ENCODE measurements at places on chromosomes 7 and 10.

DNA sequence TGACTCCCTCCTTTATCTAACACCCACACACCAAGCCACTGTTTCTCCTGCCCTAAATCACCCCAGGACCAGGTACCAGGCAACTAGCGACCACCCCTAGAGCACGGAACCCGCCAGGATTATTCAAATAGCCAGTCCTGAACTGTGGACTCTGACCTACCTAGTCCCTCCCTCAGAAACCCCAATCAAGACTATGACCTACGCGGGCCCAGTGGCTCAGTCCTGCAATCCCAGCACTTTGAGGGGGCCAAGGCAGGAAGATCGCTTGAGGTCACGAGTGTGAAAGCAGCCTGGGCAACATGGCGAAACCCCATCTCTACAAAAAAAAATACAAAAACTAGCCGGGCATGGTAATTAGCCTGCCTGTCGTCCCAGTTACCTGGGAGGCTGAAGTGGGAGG, 232.8 kb upstream of the FOXK1 start:
- no peak for DNase-seq
- no peak overlapping the region for H3K4me3 ChIP-seq
- no peaks in the 10 kb centered on the region for H3K36me3 ChIP-seq
- no peaks in the 10 kb centered on the region for H3K4me1 ChIP-seq

DNA sequence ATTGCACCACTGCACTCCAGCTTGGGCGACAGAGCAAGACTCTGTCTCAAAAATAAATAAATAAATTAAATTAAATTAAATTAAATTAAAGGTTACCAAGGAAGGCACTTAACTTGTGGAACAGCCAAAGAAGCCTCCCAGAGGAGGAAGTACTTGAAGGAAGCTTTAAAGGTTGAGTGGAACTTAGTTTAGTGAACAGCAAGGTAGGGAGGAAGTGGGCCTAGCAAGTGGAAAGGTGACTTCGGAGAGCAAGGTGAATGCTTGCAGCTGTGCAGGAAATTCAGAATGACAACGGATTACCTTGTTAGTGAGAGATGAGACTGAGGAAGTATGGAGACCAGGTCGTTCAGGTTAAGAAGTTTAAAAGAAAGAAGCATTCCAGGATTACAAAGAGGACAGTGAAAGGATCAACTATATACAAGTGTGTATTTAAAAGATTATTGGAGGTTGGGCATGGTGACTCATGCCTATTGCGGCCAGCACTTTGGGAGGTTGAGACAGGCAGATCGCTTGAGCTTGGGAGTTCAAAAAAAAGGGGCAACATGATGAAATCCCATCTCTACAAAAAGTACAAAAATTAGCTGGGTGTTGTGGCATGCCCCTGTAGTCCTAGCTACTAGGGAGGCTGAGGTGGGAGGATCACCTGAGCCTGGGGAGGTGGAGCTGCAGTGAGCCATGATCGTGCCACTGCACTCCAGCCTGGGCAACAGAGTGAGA, 12.8 kb upstream of the RPEL1 start:
- no peak overlapping the region for H3K4me3 ChIP-seq
- no peaks in the 10 kb centered on the region for H3K27me3 ChIP-seq
- H3K36me3 ChIP-seq, result no peaks in the 10 kb centered on the region
- no peak overlapping the region for H3K27ac ChIP-seq

GRCh38 chr7:47572094-47572445, 9.8 kb downstream of the TNS3 start:
- no peak for DNase-seq
- no peak overlapping the region for H3K4me3 ChIP-seq
- no peaks in the 10 kb centered on the region for H3K4me1 ChIP-seq
- H3K27me3 ChIP-seq, result no peaks in the 10 kb centered on the region
- H3K36me3 ChIP-seq, result no peaks in the 10 kb centered on the region
- H3K27ac ChIP-seq, result no peak overlapping the region

DNA sequence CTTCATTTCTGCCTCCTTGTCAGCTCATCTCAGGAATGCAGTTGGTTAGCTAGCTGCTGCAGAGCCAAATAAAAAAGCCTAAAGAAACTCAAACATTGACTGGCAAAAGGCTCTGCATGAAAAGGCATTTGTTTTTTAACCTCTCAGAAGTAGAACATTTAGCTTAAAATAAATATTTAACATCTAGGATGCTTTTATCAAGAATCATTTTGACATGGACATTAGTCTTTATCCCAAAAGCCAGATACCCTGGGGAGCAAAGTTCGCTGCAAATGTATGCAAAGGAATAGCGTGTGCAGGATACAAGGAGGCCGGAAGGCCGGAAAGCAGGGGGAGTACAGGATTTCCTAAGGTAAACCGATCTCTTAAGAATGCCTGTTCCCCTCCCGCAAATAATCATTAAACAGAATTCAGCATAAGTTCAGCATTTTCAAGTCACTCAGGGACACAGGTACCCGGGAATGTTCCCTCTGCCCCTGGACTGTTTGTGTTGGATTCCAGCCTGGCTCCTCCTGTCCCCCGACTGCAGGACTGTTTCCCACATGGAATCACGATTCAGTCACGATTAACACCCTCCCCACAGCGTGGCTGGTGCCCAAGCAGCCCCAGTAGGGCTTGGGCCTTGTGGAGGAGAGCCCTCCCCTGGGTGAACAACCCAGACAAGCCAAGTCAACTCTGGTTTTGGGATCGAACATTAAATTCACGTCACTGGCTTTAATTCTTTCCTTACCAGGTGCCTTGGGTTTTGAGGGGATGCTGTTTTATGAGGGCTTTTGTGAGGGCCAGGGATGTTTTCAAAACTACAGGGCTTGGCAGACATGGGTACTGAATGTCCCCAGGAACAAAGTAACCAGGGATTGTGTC, 97.8 kb downstream of the HIPK2 start:
- H3K27me3 ChIP-seq, result no peaks in the 10 kb centered on the region
- peak overlapping the region; percentile 84 for H3K27ac ChIP-seq
- no peak overlapping the region for H3K4me3 ChIP-seq
- no peaks in the 10 kb centered on the region for H3K36me3 ChIP-seq
- peaks cover 41% of the 10 kb centered on the region for H3K4me1 ChIP-seq
- DNase-seq, result no peak

DNA sequence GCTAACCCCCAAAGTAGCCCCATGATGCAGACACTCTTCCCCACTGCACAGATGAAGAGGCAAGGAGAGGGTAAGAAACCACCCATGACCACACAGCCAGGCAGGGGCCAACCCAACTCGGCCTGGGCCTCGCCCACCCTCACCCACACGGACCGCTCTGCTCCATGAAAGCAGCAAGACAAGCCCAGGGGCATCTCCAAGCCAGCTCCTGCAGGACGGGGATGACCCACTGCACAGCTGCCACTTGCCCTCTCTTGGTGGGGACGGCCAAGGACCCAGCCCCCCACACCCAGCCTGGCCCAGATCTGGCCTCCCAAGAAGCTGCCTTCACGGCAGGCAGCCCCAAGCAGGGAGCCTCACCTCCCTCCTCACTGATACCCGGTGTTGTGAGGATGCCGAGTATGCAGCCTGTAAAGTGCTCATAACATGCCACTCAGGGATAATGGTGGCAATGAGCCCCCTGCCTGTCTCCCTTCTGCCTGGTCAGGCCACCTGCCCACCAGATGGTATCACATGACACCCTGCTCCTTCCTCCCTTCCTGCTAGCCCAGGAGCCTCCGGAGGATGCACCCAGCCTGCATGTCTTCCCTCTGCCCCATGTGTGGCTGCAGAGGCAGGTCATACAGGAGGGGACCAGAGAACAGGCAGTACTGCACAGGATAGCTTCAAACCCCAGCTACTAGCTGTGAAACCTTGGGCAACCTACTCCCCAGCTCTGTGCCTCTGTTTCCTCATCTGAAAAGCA, 23.3 kb downstream of the OGDHL start:
- H3K27me3 ChIP-seq, result peaks cover 12% of the 10 kb centered on the region
- H3K27ac ChIP-seq, result no peak overlapping the region
- H3K36me3 ChIP-seq, result no peaks in the 10 kb centered on the region
- H3K4me3 ChIP-seq, result no peak overlapping the region
- DNase-seq, result no peak

DNA sequence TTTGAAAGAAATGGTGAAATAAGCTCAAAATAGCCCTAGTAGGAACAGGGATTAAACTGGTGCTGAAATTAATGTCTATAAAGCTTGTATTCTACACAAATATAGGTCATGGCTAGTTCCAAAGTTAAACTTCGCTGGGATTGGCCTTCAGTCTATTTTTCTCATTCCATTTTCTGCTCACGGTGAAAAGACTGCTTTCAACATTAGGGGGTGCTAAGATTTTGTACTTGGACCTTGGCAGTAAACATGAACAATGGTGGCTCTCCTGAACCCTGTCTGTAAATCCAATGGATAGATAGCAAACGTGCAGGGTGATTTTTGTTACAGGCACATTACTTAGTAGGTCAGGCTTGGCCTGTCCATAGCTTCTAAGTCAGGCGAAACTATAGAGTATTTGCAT, 36.0 kb upstream of the RSU1 start:
- H3K4me1 ChIP-seq, result no peaks in the 10 kb centered on the region
- no peak overlapping the region for H3K4me3 ChIP-seq
- H3K27ac ChIP-seq, result no peak overlapping the region
- no peaks in the 10 kb centered on the region for H3K27me3 ChIP-seq

DNA sequence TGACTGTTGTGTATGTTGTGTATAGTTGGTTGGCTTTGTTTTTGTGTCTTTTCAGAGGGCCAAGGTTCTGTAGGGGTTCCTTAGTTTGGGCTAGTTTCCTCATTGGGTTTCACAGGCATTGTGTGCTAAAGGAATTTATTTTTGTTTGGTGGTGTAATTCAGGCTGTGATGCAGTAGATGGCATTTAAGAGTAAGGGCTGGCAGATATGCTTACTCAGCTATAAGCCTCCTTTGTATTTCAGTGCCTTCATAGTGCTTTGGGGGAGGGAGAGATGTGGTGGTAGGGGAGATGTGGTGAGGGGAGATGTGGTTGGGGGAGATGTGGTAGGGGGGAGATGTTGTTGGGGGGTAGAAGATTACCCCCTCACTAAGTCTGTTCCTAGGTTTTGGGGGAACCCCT, 91.7 kb downstream of the SLC25A40 start:
- no peak overlapping the region for H3K27ac ChIP-seq
- no peaks in the 10 kb centered on the region for H3K36me3 ChIP-seq
- DNase-seq, result no peak
- no peaks in the 10 kb centered on the region for H3K4me1 ChIP-seq
- peaks cover 15% of the 10 kb centered on the region for H3K27me3 ChIP-seq

Data from effector memory CD8-positive, alpha-beta T cell (primary cell).